ENCODE measurements at places on chromosomes 4 and X.

GRCh38 chr4:126291886-126292285 lies 977.1 kb downstream of the FAT4 start:
- DNase-seq = no peak

- no peak for DNase-seq
Measured at GRCh38 chr4:130071746-130072145, 975.8 kb downstream of the C4orf33 start.

- DNase-seq = no peak
Measured at GRCh38 chr4:92421920-92422319, 118.2 kb downstream of the GRID2 start.

DNA sequence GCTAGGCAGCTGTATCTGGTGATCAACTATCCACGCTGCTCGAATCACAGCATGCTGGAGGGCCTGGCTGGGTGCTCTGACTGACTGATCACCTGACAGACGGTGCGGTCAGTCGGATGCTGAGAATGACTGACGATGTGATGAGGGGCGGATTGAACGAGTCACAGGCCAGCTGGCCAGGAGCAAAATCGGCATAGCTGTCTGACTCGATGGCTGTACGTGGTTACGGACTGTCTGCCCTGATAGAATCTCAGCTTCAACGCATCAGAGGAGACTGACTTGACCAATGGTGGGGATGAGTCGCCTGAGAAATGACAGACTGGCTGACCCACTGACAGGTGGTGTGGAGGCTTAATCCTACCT lies 1.0 kb upstream of the SUV39H1 start:
- peak; percentile 20 for DNase-seq

- no peak for DNase-seq
Measured at GRCh38 chr4:150680651-150681050, 98.7 kb downstream of the MAB21L2 start.

GRCh38 chr4:22668702-22669101 lies 24.0 kb upstream of the GBA3 start:
- DNase-seq = no peak

DNA sequence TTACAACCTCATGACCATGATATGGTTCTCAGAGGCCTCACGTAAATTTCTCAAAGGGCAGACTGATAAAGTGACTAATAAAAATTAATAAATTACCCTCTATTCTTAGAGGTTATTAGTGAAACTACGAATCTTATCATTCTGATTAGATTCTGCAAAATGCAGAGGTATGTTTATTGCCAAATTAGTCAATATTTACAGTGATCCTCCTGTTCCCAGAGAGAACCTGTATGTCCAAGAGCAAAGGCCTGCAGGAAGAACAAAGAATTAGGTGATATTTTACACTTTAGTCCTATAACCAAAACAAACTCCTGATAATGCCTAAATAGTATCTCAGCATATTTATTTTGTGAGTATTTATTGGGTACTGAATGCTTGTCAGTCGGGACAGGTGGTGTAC lies 58.1 kb downstream of the FAM13A start:
- DNase-seq = no peak

DNA sequence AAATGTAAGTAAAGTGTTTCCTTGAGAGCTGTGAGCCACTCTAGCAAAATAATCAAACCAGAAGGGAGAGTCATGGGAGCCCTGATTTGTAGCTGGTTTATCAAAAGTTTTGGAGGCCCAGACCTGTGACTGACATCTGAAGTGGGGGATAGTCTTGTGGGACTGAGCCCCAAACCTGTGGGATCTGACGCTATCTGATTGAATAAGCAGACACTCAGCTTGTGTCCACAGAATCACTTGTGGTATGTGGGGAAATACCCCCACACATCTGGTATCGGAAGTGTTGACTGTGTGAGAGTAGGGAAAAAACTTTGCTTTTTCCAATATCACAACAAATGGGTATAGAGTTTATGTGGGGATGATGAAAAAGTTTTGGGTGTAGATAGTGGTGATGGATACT lies 35.4 kb downstream of the FUNDC1 start:
- DNase-seq = no peak

GRCh38 chrX:139823806-139824205 lies 109.0 kb downstream of the ATP11C start:
- no peak for DNase-seq

DNA sequence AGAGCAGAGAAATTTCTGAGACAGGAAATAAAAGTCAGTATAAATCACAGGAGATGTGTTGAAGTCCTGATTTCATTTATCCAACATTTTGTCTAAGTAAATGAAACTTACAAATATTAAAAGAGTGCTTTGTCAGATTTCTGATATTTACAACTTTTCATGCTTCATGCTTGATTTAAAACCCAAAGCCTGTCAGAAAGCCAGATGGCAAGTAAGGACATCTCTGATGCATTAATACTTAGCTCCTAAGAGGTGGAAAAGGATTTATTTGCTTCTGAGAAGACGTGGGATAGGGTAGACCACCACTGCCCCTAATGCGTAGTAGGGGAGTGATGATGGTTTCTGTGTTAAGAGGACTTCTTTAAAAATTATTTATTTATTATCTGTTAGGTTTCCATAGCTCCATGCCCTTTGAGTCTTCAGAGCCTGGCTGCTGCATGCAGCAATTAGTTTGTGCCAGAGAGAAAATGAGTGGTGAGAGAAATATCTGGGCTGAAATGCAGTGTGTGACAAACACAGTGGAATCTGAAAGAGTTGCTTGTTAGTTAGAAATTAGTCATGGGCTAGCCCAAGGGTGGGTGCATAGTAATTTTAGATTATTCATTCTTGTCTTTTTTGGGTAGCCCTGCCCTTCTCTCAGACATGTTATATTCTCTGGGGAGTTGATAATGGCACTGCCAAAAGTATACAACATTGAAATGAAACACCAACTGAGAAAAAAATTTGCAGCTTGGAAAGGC lies 333.8 kb downstream of the C4orf33 start:
- no peak for DNase-seq

DNA sequence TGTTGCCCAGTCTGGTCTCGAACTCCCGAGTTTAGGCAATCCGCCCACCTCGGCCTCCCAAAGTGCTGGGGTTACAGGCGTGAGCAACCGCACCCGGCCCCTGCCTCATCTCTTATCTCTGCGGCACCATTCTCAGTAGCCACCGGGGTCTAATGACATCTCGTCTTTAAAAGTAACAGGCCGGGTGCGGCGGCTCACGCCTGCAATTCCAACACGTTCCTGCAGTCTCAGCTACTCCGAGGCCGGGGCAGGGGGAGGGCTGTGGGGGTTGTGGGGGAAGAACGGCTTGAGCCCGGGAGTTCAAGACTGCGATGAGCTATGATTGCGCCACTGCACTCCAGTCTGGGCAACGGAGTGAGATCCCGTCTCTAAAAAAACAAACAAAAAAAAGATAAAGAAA lies 28.8 kb downstream of the ING2 start:
- peak; percentile 64 for DNase-seq

DNA sequence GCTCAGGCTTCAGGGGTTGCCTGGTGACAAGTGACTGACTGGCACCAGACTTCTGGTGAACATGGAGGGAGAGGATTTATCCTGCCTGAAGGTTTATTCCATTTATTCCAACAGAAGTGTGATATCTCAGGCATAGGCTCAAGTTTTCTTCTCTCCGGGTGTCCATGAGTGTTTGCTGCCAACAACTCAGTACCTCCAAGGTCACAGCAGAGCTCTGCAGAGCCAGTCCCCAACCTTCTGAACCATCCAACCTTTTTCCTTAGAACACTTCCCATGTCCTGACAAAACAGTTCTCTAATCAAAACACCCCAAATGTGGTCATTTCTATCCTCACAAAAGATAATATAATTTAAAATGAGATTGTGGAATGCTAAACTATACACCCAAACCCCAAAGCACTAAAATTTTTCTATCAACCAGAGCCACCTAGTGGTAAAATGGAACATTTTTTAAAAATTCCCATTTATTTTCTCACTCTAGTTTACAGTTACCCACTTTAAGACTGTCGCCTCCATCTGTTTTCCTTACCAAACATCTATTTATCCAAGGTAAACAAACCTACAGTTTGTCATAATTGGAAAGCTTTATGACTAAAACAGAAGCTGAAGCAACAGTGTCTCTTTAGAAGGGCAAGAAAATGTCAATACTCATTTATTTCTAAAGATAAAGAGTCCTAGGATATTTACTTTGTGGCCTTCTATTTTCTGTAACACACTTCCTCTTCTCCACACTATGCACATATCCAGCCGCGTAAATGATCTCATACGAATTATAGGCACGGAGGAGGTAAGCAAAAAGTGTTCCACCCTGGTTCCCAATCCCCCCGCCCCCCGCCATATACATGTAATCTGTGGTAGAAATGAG lies 39.5 kb downstream of the TMEM154 start:
- DNase-seq = no peak

DNA sequence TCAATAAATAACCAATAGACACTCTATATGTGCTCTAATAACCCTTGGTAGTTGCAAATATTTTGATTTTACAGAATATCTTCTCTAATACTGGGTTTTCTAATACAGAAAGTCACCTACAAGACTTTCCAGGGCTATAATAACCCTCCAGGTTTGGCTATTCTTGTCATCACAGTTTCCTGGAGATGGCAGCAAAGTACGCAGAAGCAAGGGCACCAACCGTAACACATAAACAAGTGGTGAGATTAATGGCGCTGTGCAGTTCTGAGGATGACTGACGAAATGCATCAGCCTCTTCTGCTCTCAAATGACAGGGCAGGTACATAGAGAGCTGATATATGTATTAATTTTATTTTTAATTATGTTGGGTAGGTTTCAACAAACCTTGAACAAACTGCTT lies 122.4 kb downstream of the C4orf33 start:
- DNase-seq = no peak

- DNase-seq = no peak
Measured at GRCh38 chr4:185718578-185719499, 93.2 kb downstream of the SORBS2 start.

- DNase-seq = peak; percentile 23
Measured at GRCh38 chr4:85968945-85969819, 390.7 kb downstream of the MAPK10 start.

DNA sequence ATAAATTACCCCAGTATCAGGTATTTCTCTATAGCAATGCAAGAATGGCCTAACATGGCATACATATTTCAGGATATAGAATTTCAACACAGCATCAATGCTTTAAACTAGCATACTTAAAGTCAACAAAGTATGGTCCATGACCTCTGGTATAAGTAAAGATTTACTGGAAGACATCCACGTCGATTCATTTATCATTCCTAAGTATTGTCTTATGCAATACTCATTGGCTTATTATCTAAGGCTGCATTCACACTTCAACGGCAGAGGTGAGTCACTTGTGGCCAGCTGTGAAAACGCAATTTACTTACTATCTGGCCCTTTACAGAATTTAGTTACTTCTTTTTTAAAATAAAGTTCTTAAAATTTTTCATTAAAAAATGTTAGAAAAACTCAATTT lies 42.6 kb downstream of the ADGRA3 start:
- DNase-seq = no peak

- no peak for DNase-seq
Measured at GRCh38 chr4:151887031-151887815, 126.4 kb upstream of the GATB start.

DNA sequence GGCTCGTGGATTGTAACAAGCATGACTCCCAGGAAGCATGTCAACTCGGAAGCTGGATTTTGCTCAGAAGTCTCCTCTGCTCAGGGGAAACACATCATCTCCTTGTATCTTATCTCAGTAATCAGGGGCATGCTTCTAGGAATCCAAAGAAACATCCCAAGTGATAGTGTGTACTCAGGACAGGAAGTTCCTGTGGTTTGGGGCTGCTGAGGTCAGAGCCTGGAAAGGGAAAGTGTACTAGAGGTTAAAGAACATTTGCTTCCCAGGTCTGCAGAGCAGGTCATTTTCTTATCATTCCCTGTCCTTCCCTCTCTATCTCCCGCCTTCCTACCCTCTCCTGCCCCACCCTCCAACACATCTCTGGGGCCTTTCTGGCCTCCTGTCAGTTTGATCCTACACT lies 38.8 kb downstream of the SLC34A2 start:
- no peak for DNase-seq

DNA sequence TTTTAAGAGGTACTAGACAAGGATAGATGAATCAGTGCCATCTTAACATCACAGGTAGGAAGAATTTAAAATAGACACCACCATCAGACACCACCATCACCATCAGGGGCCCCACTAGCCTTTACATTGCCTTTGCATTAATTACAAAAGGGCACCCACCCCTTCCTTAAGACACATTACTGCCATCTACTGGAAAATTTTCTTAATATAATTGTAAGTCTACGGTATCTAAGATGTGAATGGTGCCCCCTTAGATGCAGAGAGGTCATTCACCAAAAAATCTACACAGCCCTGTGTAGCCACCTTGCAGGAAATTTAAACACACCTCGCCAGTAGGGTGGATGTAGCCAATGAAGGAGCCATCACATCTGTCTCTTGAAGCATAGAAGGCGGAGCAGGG lies 184.1 kb downstream of the MID1IP1 start:
- peak; percentile 62 for DNase-seq

GRCh38 chr4:10670321-10670720 lies 14.2 kb downstream of the CLNK start:
- no peak for DNase-seq

DNA sequence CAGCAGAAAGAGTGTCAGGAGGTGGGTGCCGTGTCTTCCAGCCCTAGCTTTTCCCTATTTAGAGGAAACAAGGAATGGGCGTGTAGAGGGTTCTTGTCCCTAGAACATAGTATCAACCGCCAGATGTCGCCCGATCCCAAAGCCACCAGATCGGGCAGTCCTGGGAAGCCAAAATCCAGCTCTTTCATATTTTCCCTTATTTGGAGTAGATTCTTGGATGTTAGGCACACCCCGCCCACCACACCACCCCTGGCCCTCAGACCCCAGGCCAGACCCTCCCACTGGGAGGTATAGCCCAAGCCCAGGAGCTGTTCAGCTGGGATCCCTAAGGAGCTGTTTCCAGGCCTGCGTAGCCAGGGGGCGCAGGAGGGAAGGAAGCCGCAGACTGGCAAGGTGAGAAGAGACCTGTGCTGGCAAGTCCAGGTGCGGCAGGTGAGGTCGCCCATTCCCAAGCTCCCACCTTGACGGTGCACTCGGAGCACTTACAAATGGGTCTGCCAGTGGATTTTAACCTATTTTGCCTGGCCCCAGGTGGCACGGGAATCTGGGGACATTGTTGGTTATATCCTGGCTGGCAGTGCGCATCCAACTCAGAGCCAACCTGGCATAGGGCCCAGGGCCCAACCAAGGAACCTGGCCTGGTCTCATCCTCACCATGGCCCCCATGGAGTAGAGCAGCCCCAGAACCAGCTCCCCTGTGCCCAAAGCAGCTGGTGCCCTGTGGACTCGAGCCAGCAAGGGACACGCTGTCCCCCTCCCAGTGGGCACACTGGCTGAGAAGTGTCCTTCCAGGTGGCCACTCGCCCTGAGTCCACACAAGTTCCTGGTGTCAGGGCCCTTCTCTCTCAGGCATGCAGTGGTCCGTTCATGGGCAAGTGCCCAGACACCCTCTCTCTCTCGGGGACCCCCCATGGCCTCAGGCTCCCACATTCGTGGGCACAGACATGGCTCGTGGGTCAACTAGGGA lies 811 bp downstream of the FLNA start:
- peak; percentile 84 for DNase-seq

GRCh38 chr4:20284990-20285389 lies 33.3 kb downstream of the SLIT2 start:
- no peak for DNase-seq

- no peak for DNase-seq
Measured at GRCh38 chr4:55078987-55079386, 46.4 kb downstream of the KDR start.

GRCh38 chr4:42331914-42332368 lies 65.3 kb upstream of the SHISA3 start:
- DNase-seq = no peak
